ENCODE measurements at places on chromosomes 3 and 15.

- DNase-seq: no peak
These were observed 63.7 kb upstream of the TPRG1 start for GRCh38 chr3:189108067-189108466.

GRCh38 chr3:145224886-145225285 is 936.1 kb downstream of the PLOD2 start:
- no peak for DNase-seq

DNA sequence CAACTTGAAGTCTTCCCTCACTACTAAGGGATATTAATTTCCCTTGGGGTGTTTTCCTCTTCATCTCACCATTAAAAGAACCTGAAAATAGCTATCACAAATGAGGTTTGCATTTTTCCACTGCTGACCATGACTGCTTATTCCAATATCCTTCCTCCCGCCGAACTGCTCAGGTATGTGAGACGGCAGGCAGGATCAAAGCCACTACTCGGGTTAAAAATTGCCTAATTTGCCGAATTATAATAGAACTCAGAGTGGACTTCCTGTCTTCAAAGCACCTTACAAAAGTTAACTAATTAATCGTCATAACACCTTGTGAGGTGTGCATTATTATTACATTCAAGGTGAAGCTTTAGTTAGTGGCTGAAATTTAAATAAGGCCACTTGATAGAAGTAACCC is 655.2 kb upstream of the ADAMTS9 start:
- DNase-seq: no peak

- no peak for DNase-seq
These were observed 391.4 kb downstream of the KCNH8 start for GRCh38 chr3:19539518-19540392.

DNA sequence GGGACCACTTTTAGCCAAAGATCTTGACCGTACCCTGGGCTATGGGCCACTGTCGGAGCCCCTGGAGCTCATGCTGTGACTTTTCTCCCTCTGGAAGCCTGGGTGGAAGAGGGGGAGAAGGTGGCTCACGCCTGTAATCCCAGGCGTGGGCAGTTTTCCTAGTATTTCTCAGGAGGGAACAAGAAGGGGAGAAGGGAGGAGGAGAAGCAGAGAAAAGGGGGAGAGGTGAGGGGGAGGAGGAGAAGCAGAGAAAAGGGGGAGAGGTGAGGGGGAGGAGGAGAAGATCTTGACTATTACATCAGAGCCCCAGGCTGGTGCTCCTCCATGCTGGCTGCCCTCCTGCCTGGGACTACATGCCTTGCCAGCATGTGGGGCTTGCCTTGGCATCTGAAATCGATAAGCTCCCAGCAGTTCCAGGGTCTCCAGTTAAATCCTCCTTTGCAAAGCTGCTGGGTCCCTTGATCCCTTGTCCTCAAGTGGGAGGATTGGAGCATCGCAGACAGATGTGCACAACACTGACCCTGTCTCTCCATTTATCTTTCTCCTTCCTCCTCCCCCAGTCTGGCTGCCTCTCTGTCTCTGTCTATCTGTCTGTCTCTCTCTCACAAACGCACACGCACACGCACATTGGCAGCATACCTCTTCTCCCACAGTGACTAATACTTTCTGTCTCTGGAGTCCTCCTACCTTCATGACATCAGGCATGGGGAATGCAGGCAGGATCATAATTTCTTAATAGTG is 41.6 kb downstream of the MRAS start:
- DNase-seq: no peak

DNA sequence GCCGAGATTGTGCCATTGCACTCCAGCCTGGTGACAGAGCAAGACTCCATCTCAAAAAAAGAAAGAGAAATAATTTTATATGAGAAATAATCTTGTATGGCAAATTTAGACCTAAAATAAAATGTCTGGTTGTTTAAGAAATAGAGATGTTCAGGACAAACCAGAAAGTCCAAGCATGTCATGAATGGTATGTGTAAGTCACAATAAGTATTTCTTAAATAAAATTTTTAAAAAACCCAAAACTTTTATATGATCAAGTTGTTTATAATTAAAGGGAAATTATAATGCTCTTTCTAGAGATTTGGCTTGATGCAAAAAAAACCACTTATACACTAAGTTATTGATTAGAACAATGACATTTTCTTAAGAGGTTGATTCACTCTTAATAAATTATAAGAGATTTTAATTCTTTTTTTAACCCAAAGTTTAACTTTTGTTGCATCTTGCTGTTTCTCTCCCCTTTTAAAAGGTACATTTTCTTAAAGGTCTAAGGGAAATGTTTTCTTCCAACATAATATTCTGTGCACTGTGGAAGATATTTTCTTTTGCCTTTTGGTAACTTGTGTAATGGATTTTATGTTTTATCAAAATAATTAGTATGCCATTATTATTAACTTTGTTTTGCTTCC is 105.7 kb downstream of the RTP4 start:
- DNase-seq: no peak

DNA sequence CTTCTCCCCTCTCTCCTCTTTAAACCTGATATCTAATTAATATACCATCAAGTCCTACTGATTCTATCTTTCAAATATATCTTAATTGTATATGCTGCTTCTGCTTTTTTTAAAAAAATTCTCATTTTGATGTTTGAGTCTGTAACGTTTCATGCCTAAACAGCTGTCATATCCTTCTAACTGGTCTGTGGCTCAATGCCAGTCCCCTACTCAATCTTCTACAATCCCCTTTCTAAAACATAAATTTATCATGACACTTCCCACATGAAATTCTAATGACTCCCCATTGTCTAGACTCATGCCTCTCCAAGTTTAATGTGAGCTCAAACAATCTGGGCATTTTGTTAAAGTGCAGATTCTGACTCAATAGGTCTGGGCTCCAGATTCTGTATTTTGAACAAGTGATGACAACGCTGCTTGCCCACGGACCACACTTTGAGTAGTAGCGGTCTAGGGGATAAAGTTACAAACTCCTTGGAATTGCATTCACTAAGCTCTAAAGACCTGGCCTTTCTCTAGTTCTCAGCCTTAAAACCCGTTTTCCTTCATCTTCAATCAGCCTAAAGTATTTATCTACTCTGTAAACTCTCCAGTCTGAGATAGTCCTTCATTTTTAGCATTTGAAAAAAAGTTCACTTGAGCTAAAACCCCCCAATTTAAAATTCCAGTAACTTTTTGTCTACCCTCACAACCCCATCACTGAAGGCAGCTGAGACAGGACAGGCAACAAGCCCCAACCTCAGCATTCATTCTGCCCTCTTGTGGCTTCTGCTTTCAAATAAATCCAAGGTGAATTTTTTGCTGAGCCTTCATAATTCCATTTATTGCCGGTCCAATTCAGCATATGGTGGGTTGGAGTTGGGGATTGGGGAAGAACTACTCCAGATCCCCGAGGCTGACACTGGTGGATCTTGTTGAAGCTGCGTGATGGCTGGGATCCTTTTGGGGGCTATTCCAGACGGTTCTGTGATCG is 88.1 kb upstream of the THRB start:
- DNase-seq: no peak

DNA sequence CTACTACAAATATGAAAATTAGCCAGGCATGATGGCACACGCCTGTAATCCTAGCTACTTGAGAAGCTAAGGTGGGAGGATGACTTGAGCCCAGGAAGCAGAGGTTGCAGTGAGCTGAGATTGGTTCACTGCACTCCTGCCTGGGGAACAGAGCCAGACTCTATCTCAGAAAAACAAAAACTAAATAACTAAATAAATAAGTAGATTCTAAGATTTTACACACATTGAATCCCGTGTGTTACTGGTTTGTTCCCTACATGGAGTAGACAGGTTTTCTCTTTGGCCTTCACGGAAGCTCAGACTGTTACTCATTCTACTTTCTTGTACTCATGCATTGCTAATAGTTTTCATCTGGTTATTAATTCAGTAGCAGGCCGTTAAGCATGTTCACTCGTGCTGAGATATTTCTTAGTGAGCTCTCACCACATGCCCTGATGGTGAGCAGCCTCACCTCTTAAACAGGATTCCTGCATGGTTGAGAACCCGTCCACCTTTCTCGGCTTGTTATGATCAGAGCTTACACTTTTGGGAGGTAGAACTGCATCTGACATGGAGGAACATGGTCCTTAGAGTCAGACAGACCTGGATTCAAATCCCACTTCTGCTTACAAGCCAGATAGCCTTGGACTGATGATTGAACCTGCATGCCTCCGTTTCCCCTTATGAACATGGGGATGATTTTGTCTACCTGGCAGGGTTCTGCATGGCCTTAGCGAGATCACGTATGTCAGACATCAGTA is 49.1 kb downstream of the CMTM7 start:
- no peak for DNase-seq

DNA sequence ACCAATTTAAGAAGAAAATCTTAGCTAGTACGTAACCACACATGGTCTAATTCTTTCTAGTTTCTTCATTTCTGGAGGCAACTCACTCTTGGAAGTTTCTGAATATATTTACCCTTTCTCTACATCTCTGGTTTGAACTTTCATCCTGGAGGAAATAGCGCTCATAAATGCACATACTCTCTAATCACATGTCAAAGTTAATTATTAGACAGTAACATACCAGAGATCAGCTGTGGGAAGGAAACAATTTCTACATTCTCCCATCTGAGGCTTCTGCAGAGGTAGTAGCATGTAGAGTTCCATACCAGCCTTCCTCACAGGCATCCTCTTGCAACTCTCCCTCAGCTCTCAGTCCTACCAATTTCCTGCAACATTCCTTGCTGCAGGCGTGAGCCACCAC is 132.5 kb downstream of the RBPMS2 start:
- no peak for DNase-seq

DNA sequence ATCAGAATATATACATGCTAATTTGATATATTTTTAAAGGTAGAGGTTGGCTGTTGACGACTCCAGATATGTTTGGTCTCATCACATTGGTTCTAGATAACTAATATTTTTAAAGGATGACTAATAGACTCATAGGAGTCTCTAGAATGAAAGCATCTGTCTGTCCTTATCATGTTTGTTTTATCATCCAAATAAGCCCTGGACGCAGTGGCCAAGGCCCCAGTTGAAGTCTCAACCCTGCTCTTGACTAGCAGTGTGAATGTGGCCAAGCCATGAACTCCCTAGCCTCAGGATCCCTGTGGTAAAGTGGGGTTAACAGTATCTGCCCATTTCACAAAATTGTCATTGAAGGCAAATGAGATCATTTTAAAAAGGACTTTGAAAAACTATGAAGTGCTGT is 53.6 kb downstream of the ABHD2 start:
- DNase-seq: no peak

DNA sequence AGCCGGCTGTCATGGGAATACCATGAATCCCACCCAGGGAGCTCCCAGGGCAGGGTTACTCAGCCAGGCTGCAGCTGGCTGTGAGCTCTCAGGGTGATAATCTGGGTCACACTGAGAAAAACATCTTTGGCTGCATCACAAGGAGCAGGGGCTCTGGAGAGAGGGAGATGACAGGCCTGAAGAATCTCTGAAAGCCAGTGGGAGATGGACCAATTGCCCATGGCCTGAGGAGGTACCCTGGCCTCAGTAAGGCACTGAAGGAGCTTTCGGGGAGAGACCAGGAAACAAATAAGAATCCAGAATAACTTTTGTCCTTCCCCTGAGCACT is 28.2 kb upstream of the GOLGA6C start:
- no peak for DNase-seq

GRCh38 chr3:189638276-189639031 is 7.3 kb downstream of the TP63 start:
- no peak for DNase-seq

DNA sequence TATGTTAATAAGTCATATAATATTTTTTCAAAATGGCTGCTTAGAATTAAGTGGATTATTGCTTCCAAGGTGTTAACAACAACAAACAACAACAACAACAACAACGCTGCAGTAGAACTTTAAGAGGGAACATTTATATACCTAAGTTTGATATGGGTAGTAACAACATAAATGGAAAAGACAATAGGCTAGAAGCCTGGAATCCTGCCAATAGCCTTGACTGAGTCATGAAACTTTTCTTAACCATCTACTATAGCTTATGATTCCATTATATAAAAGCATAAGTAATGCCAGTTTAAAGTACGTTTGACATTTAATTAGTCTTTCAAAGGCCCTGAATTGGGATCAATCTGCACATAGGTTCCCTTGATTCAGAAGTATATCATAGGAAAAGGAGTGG is 31.2 kb downstream of the SATB1 start:
- DNase-seq: no peak

DNA sequence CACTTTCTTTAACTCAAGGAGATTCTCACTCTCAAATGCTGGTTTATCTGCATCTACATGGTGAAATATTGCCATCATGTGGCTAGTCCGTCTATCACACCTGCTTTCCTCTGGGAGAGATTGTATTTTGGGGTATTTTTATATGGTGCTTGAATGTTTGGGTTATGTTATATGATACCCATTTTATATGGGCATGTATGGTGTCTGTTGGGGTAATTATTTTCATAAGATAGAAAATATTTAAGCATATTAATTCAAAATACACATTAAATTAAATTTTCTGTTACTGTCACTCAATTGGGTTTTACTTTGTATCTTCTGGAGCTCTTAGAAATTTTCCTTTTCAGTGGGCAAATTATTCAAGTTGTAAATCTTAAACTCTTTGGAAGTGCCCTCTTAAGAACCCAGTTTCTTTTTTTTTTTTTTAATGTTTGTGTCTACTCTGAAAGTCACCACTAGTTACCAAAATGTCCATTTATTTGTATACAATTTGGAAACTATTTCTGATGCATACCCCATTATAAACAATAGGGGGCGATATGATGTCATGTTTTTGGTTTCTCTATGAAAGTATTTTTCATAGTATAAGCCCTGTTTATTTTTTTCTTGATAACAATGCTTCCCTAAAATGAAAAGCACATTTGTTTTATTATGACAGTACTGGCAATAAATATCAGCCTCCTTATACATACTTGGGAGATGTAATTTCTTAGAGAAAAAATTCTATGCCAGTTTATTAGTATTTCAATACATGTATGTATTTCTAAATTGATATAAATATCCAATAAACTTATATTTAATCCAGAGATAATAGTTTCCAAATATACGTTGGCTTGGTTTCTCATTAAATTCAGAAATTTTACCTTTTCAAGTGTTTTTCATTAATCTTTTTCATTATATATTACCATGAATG is 36.1 kb upstream of the PLSCR5 start:
- peak; percentile 1 for DNase-seq

DNA sequence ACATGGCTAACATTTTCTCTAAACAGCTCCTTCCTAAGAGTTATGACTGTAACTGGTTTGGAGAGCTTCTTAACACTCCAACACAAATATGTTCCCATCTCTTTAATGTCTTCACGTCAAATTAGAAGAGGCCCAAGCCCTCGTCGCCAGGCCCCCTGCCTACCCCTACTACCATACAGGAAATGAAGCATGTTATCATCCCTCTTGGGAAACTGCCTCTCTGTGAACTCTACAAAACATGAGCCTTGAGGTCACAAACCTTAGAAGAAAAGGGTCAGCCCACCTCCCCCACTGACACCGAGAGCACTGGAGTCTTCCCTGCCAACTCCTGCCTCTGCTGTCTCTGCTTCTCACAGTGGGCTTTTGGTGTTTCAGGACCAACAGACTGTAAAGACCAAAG is 243.1 kb upstream of the STT3B start:
- no peak for DNase-seq
